Karpas-422 (cell line): ENCODE measurements at places on chromosomes 3 and 15.
A peak's percentile ranks its signal among the peaks of the same experiment; 100 is the strongest.

DNA sequence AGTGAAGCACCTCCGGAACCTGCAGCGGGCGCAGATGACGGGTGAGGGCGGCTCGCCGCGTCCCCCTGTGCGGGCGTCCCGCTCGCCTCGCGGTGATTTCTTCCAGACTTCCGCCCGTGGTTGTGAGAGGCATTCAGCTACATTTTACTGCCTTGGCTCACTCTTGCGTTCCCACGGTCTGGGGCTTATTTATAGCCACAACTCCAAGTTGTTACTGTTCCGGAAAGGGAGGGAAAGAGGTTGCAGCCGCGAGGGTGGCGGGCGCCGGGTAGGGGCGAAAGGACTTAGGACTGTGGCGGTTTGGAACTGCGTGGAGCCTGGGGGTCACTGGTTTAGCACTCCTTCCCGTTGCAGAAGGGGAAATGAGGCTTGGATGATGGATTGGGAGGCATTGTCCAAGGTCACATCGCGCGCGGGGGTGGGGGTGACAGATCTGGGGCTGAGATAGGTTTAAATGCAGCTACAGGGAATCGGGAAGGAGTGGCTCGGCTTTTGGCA is 1.1 kb downstream of the HES1 start:
- DNase-seq = peak; percentile 80

GRCh38 chr3:46559091-46559704 is 6.9 kb downstream of the LRRC2 start:
- DNase-seq = no peak

- DNase-seq = no peak
Measured at GRCh38 chr3:5013021-5013906, 34.0 kb downstream of the BHLHE40 start.

DNA sequence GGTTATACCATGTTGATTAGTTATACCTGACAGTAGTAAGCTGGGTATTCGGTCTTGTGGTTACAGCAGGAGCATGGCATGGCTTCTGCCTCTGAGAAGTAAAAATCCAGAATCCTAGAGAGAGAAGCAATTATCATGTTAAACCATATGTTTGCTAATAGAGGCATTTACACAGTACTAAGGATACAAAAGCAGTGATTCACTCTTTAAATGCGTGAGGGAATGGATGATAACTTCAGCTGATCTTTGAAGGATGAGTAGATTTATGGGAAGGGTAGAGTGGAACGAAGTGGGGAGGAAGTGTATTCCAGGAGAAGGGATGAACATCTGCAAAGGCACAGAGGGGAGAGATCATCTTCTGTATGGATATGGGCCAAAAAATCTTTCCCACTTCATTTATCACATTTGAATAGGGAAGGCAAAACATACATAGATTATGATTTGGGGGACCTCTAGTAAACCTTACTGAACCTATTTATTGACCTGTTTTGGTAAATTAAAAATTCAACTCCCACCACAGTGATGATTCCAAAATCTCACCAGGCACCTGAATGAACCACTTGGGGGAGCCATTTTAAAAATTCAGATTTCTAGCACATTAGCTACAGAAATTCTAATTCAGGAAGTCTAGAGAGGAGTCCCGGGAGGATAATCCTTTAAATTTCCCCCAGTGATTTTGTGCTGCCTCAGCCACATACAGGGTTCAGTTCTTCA is 35.1 kb downstream of the IGSF10 start:
- no peak for DNase-seq

GRCh38 chr3:41997702-41998550 is 36.0 kb upstream of the ULK4 start:
- peak; percentile 49 for DNase-seq

DNA sequence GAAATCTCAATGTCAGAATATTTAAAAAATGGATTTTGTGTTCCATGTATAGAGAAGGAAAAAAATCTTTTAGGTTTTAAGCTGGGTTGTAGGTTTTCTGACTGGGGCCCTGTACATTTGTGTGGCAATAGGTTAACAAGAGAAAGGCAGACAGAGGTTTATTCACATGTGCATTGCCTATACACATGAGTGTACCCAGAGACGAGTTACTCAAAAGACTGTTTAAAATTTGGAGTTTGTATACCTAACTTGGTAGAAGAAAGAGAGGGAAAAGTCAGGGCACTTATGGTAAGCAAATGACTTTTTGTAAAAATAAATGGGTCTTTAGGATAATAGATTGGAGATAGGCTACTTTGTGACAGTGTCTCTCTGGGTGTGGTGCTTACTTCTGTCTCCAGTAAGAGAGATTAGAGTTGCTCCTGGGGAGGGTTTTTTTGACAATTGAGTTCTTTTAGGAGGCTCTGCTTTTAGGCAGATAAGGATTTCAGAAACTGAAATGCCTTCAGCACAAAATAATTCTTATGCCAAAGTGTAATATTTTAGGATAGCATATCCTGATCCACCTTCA is 225.2 kb downstream of the TCF12 start:
- DNase-seq = no peak
